ENCODE measurements at places on chromosomes 16 and 17. TPM values are rescaled to one million over a fixed set of nuclear protein-coding genes. Genes with fewer than 3 reads are reported as not detected.

Gene FOXJ1
- total RNA-seq, result 3.4 TPM

Gene LAT
- total RNA-seq, result 352 TPM

Gene ZP2
- not detected for total RNA-seq

Gene PPY
- total RNA-seq, result not detected

Gene GNAO1
- 0.65 TPM for total RNA-seq

Gene TSPAN10
- total RNA-seq, result 0.86 TPM

Gene ZNF200
- total RNA-seq, result 25.8 TPM

Gene TMEM100
- not detected for total RNA-seq

Gene DECR2
- 10.8 TPM for total RNA-seq

Gene PABPN1L
- not detected for total RNA-seq

Gene RNU2-1
- total RNA-seq, result 8,904 TPM

Gene ZNF19
- total RNA-seq, result 15.0 TPM

Gene CTF1
- 1.0 TPM for total RNA-seq

Measured in naive thymus-derived CD8-positive, alpha-beta T cell (primary cell).